ENCODE measurements at places on chromosomes 2 and 18. TPM values are rescaled to one million over a fixed set of nuclear protein-coding genes. Genes with fewer than 3 reads are reported as not detected.

Gene SKOR2
- polyA plus RNA-seq, result not detected

Gene KIAA2012
- not detected for polyA plus RNA-seq

Gene HOXD13
- polyA plus RNA-seq, result not detected

Gene RSAD2
- 0.02 TPM for polyA plus RNA-seq

Gene GMPPA
- 69.6 TPM for polyA plus RNA-seq

Gene EPHA4
- 2.0 TPM for polyA plus RNA-seq

Gene TMEM247
- polyA plus RNA-seq, result not detected

Gene COLEC11
- polyA plus RNA-seq, result not detected

Gene UGGT1
- 26.6 TPM for polyA plus RNA-seq

Gene ABCG5
- polyA plus RNA-seq, result not detected

Gene NEU2
- not detected for polyA plus RNA-seq

Gene ASB18
- polyA plus RNA-seq, result not detected

Gene PLEK
- polyA plus RNA-seq, result 0.07 TPM

Gene MC2R
- polyA plus RNA-seq, result not detected

Gene NEB
- 0.01 TPM for polyA plus RNA-seq

Gene ERMN
- polyA plus RNA-seq, result not detected

Gene TCF23
- polyA plus RNA-seq, result not detected

Gene UGT1A4
- not detected for polyA plus RNA-seq

Gene DCC
- polyA plus RNA-seq, result not detected

Measured in mammary epithelial cell (primary cell).